ENCODE measurements at places on chromosomes 6 and 20. TPM values are rescaled to one million over a fixed set of nuclear protein-coding genes. Genes with fewer than 3 reads are reported as not detected.

Gene MRPS10
- 44.3 TPM for polyA plus RNA-seq

GRCh38 chr6:107305391-107305790 lies 154.0 kb downstream of the PDSS2 start:
- no peak for DNase-seq

DNA sequence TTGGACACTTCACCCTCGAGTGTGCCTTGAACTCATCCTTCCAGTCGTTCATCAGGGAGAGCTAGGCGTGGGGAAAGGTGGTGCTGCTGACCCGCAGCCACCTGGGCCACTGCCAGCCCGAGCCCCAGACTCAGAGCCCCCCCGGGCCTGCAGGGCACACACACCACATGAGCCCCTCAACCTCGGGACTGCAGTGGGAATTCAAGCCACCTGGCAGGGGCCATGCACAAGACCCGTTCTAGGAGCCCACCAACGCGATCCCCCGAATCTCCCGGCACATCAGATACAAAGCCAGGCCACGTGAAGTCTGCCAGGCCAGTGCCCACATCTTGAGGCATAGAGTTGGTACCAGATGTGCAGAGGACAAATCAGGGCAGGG lies 2.8 kb downstream of the ZNF512B start:
- DNase-seq = no peak

GRCh38 chr6:140388192-140388802 lies 1013.8 kb upstream of the CITED2 start:
- no peak for DNase-seq

GRCh38 chr6:103798166-103798565 lies 1061.6 kb downstream of the HACE1 start:
- DNase-seq = no peak

GRCh38 chr20:62054451-62054953 lies 11.2 kb downstream of the TAF4 start:
- DNase-seq = no peak

Gene SYCP2
- polyA plus RNA-seq = 1.6 TPM

Gene TGM3
- polyA plus RNA-seq = 0.04 TPM

DNA sequence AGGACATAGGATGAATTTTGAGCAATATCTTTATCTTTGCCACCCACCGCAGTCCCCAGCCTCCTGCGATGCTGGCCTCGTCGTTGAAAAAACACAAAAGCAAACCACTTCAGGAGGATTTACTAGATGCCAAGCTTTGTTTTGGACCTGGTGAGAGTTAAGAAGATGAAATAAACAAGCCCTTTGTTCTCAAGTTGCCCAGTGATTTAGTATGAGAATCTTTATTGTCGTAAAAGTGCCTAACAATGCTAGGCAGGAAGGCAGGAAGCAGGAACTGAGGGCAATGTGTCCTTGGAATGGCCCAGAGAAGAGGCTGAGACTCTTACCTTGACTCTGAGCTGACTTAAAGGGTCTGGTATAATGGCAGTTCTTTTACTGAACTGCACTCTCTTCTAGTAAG lies 116.0 kb downstream of the TRMT11 start:
- DNase-seq = no peak

Gene SLC16A10
- 1.9 TPM for polyA plus RNA-seq

Gene BPIFB4
- not detected for polyA plus RNA-seq

DNA sequence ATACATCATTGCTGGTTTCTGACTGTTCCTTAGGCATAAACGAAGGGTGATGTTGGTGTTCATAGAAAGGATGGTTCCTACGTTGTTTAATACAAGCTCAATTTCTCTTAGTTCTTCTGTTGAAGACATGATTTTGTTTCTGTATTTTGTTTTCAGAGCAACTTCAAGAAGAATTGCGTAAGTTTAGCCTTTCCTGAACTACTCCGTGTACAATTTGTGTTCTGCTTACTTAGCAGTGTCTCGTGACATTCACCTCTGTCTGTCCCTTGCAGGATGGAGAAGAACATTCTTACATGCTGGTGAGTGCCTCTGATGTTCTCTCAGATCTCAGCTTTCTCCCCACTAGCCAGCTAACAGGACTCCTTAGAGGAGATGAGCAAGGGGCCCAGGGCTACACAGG lies 7.6 kb downstream of the BTN2A2 start:
- no peak for DNase-seq

DNA sequence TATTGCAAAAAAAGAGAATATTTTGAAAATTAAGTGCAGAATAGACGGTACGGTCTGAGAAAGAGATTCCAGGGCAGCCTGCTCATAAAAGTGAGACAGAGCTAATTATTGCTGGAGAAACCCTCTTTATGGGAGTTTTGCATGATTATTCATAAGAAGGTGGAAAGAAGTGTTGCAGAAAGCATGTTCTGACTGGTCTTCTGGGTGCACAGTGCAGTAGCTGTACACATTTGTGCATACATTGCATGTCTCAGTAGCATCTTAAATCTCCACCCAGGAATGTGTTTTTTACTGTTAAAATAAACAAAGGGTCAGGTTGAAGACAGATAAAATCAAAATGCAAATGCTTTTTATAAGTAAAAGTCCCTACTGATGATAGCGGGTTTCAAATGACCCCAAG lies 1813.6 kb upstream of the DEFB115 start:
- DNase-seq = no peak

Gene CRNKL1
- polyA plus RNA-seq = 12.7 TPM

GRCh38 chr20:17712708-17713107 lies 12.9 kb downstream of the BANF2 start:
- DNase-seq = no peak

DNA sequence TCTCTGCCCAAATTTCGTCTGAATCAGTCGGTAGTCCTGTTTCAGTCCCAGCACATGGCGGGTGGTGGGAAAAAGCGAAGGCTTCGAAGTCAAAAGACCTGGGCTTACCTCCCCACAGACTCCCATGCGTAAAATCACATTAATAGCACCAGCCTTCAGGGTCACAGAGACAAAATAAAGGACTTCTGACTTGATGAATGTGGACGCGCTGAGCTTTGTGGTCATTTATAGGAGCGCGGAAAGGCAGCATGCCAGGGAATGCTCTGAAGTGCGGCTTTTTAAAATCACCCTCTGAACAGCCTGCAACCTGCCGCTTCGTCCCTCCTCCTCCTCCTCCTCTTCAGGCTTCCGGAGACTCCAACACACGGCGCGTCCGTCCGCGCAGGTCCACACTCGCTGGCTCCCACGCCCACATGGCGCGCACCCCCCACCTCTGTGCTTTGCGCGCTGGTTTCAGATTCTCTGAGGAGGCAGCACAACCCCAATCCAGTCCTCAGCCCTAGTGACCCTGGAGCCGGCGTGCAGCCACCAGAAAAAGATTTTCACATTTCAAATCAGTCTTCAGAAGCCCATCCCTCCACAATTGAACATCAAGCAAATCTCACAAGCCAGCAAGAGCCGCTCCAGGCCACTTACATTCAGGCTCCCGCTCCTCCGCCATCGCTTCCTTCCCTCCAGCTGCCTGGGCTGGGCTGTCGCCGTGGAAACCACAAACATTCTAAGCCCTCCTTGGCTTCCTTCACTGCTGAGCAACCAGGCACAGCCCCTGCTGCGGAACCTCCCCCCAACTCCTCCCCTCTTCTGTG lies at the start of gene C6orf118:
Gene C6orf118, minus strand, starts transcription at position 680 of the 806 bp plus-strand sequence. Its CDS starts 19 bp downstream, at position 661.
- DNase-seq = peak; percentile 62

Gene TFAP2A
- 0.11 TPM for polyA plus RNA-seq

Gene TMC2
- not detected for polyA plus RNA-seq

DNA sequence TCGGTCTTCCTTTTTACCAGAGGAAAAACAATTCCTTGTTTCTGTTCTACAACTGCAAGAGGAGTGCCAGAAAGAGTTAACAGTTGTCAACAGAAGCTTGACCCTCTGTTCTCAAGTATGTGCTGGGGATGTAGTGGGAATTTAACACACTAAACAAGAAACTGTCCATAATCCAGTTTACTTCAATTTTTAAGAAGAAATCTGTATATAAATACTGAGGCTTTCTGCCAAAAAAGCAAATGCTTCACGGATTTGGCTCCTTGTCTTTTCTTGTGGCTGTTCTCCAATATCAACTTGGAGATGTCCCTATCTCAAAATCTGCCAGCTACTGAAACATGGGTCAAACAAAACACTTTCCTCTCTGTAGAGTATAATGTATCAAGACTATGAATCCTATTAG lies 26.8 kb downstream of the REV3L start:
- DNase-seq = no peak

DNA sequence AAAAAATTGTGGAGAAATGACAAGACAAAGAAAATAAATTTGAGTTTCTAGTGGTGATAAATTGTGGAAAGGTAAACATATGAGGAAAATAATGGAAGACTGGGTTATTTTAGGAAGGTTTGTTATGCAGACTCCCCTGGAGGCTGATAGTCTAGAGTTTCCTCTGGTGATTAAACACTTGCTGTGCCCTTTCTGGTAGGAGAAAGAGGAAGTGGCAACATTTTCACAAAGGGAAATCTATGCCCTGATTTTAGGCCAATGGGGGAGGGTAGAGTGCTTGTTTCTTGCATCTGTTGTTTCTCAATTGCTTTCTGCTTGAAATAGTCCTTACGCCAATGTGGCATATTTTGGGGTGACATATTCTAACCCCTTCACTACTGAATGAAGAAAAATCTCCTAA lies 129.1 kb upstream of the DOK5 start:
- DNase-seq = no peak

DNA sequence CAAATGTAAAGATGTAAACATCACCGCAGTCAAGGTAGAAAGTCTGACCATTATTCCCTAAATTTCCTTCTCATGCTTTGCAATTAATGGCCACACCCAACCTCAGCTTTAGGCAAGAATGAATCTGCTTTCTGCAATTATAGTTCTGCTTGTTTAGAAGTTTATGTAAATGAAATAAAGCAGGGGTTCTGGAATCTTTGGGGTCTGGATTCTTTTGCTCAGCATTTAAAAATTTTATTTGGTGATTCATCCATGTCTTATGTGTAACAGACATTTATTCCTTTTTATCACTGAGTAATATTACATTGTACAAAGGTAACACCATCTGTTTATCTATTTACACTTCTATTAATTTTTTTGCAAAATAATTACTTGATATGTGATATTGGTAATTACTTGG lies 613.6 kb downstream of the UTRN start:
- no peak for DNase-seq

DNA sequence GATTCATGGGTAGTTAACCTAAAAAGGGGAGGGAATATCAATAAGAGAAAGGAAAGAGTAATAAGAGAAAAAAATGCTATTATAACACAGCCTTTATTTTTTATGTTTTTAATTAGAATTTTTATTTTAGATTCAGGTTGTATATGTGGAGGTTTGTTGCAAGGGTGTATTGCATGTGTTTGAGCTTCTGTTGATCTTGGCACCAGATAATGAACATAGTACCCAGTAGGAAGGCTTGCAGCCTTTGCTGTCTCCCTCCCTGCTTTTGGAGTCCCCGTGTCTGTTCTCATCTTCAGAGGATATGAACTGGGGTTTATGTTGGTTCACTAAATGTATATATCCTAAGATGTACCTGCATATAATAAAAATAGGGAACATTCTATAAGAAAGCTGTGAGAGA lies 250.0 kb downstream of the UST start:
- no peak for DNase-seq

DNA sequence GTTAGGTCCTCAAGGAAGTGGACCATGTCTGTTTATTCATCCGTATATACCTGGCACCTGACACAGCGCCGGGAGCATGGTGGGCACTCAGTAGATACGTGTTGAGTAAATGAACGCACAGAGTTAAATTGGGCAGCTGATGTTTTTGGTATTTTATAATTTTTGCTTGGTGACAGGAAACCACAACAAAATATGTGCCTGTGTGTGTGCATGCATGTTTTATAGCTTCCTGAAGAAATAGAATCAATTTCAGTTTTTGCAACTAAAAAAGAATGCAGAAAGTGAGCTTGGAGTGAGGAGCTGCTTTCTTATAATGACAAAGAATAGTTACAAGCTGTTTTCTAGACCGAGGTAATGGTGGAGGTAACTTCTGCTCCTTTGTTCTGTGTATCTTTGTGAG lies 91.4 kb downstream of the PLCB4 start:
- DNase-seq = no peak

GRCh38 chr6:159445351-159445750 lies 247.7 kb downstream of the SOD2 start:
- no peak for DNase-seq

GRCh38 chr6:73962884-73963283 lies 266.9 kb downstream of the CD109 start:
- no peak for DNase-seq

- DNase-seq = no peak
These were observed 46.6 kb downstream of the HDAC2 start for GRCh38 chr6:113924312-113924723.

Gene GNMT
- 7.1 TPM for polyA plus RNA-seq

GRCh38 chr6:108771421-108771820 lies 76.8 kb upstream of the ARMC2 start:
- no peak for DNase-seq

DNA sequence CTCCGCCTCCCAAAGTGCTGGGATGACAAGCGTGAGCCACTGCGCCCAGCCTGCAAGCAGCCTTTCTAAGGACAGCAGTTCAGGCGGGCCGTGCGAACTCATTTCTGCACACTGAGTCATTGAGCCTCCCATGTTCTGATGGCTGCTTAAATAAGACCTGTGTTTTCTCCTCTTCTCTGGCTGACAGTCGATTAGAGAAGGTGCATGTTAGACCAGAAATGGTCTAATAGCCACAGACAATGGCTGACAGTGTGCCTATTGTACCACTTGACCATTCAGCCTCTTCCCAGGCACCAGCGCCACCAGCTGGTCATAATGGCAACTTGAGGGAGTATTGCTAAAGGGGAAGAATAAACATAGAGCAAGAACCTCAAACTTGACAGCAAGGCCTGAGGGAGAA lies 6.2 kb downstream of the CST11 start:
- DNase-seq = peak; percentile 53

DNA sequence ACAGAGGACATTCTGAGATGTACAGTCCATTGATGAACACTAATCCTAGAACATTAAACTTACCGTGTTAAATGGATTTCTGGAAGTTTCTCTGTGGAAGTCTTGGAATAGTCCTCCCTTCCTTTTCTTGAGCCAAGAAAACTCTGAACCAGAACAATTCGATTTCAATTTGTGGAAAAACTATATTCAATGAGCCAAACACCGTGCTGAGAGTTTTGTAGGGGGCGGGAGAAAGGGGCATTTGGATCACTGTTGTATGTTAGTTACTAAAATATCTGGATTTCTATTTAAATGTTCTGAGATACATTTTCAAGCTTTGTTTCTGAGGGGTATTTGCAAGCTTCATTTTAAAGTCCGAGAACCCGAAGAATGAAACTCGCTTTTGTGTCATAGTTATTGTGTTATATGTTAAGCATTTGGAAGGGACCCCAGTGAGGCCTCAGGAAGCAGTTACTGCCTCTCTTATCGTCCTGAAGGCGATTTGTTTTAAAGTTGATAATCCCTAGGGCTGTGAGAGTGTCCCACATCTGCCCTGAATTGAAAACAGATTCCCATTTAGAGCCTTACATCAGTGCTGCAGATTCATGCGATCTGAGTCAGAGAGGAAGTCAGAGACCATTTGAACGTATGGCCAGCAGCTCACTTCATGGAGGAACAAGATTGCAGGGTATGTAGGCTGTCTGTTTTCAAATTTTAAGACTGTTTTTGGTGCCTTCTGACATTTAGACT lies 70.8 kb upstream of the SASH1 start:
- no peak for DNase-seq

Gene CBLN4
- polyA plus RNA-seq = not detected

Gene SMIM13
- polyA plus RNA-seq = 4.6 TPM

GRCh38 chr6:51608383-51608782 lies 479.0 kb downstream of the PKHD1 start:
- DNase-seq = no peak

GRCh38 chr20:57680934-57681914 lies 28.6 kb downstream of the PMEPA1 start:
- DNase-seq = no peak

Gene MUC21
- polyA plus RNA-seq = 0.10 TPM

Gene CYP21A2
- 1.0 TPM for polyA plus RNA-seq

GRCh38 chr20:49104365-49104648 lies 58.2 kb downstream of the CSE1L start:
- DNase-seq = no peak

- DNase-seq = no peak
These were observed 36.3 kb downstream of the COX4I2 start for GRCh38 chr20:31673943-31674463.

Measured in heart left ventricle (tissue), 16 donors.